Osteoblast (primary cell): ENCODE measurements at places on chromosomes 1 and 21.
A peak's percentile ranks its signal among the peaks of the same experiment; 100 is the strongest.

GRCh38 chr1:43653893-43654292 is 3.9 kb downstream of the KDM4A start:
- peak; percentile 26 for DNase-seq

DNA sequence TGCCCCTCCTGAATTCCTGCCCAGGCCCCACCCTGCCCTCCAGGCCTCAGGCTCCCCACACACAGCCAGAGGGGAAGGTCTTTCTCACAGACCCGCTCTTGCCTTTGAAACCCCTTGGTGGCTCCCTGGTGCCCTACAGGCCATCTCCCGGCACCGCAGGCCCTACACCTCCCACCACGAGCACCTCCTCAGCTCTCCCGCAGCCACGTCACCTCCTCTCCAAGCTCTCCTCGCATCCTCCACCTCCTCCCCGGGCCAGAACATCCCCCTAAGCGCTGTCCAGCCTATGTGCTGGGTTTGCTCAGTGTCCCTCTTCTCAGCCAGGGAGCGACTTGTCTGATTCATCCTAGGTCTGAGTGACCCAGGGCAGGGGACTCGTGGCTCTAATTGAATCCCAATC is 66.4 kb downstream of the DMRTB1 start:
- DNase-seq: no peak

DNA sequence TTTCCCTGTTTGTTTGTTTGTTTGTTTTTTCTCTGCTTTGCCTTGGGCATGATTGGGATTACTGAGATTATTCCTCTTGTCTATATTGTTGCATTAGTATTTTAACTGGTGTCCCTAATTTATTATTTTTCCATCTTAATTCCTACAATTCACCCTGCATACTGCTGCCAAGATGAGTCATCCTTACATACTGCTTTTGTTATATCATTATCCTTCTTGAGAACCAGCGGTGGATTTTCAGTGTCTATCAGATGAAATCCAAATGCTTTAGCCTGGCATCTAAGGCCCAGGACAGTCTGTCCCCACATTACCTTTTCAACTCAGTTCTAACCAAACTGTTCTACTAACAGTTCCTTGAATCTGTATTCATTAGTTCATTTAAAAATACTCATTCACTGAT is 101.7 kb downstream of the OLFML2B start:
- no peak for DNase-seq

- DNase-seq: no peak
These were observed 188.6 kb downstream of the ZP4 start for GRCh38 chr1:237702161-237702560.

DNA sequence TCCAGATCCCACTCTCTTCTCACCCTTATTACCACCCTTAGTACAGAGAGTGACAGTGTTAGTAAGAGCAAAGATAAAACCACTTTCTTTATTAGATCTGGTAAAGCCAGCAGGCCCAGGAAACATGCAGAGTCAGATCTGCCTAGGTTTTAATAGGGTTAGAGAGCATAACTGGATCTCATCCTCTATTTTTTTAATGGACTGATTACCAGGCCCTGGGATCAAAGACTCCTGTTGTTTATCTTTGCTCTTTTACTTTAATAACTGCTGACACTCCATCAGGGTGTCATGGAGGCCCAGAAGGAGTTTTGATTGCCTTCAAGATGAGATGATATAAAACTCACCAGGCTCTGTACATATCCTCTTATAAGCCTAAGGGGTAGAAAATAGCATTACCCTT is 45.3 kb upstream of the RGS5 start:
- DNase-seq: no peak

DNA sequence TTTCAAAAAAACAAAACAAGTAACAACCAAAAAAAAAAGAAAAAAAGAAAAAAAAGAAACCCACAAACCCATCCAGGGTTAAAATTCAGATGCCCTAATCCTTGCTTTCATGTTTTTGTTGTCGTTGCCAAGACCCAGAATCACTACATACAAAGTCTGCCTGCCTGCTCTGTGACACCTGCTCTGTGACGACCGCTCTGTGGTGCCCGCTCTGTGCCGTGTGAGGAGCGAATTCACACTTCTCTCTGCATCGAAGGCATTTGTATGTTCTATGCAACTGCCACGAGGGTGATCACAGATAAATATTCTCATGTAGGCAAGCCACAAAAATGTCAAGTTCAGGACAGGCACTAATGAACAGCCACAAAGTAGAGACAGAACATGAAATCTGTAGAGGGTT is 178.6 kb downstream of the SLC45A1 start:
- DNase-seq: no peak

DNA sequence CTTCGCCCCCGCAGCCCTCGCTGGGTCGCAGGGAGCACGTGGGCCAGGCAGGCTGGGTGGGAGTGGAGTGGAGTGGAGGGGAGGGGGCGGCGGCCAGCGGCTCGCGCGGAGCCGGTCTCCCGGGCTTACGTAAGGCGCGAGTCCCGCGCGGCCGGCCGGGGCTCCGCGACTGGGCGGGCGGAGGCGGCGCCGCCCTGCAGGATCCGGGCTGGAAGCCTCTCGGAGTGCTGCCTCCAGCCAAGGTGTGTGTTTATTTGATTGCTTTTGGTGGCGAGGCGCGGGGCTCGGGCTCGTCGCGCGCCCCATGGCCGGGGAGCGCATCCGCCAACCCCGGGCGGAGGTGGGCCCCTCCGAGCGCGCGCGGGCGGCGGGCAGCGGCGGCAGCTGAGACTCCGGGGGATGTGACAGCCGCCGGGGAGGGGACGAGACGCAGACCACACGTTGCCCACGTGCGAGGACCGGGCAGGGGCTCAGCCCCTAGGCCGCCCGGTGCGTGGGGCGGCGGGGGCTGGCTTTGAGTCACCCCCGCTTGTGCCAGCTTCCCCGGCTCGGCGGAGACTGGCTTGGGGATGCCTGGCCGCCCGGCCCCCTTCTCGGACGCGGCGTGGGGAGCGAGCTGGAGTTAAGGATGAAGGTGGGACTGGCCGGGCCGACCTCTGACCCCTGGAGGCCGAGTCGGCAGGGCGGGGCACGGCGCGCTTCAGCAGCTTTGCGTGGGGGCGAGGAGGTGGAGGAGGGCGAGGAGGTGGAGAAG is 402 bp upstream of the AK4 start:
- peak; percentile 92 for DNase-seq

DNA sequence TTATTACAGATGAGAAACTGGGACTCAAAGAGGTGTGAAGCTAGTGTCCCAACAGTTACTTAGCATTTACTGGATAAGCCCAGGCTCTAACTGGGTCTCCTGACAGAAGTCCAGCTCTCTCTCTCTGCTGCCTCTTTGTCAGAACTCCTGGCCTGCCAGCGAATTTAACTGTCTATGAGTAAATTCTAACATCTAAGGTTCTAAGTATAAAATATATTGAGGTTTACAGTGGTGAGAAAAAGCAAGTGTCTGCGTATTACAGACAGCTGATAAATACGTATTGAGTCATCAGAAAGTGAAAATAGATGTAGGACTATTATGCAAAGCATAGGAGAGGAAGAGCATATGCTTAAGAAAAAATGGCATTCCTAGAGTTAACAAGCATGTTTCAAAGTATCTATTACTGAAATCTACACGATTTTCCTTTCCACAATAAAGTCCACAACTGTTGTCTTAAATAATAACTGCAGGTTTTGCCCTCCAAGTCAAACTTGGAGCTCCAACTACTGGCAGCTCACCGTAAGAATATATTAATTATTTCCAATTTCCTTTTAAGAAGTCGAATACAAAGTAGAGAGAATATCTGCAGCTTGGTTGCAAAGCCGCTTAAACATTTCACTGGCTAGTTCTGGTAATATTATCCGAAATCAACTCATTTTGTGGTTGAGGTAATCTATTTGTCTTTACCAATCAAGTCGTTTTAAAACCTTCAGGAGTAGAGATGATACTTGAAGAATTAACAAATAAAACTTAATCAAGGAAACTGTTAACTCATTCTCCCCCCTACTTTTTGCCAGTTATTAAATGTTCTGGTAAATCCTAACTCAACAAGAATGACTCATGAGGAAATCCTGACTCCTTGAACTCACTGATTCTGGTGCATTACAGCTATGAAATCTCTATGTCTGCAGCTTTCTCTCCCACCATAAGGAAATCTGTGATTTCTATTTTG is 1.4 kb upstream of the RGS2 start:
- peak; percentile 62 for DNase-seq

- DNase-seq: no peak
These were observed 52.5 kb downstream of the MRPL37 start for GRCh38 chr1:54252371-54252936.

DNA sequence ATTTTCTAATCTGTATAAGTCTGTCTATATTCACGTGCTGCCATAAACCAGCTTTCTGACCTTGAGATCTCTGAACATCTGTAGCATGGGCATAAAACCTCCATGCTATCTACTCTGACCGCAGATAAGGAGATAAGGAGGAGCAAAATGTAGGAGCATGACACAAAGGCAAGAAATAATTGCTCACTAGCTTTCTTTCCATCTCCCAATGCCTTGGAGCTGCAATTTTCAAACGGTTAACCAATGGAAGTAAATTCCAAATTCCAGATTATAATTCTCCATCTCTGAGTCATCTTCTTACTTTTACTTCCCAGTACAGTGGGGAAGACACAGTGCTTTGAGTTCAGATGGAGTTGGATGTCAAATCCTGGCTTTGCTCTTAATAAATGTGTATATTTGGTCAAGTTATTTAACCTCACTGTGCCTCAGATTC is 41.6 kb downstream of the CD58 start:
- peak; percentile 86 for DNase-seq

DNA sequence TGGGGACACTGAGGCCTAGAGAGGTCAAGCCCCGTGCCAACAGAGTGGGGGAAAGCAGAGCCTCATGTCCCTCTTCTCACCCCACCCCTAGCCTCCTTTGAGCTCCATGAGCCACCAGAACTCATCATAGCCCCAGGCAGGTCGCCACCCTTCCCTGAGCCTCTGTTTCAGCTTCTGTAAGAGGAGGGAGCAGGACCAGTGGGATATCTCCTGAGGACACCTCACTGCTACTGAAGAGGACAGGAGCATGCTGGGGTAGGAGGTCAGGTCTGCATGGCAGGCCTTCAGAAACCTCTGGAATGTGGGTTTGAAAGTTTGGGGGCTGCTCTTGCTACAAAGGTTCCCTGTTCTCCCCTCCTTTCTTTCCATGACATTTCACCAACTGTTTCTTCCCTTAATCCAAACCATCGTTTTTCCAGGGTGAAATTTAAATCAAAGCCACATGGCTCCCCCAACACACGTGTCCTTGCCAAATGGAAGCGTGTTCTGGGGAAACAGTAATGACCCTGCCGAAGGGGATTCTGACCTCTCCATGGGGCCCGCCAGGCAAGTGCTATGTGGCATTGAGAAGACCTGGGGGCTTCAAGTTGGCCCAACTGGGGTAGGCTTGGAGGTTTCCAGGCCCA is 88.1 kb upstream of the RUNX3 start:
- no peak for DNase-seq

GRCh38 chr1:180217006-180217405 is 13.1 kb upstream of the LHX4 start:
- no peak for DNase-seq

DNA sequence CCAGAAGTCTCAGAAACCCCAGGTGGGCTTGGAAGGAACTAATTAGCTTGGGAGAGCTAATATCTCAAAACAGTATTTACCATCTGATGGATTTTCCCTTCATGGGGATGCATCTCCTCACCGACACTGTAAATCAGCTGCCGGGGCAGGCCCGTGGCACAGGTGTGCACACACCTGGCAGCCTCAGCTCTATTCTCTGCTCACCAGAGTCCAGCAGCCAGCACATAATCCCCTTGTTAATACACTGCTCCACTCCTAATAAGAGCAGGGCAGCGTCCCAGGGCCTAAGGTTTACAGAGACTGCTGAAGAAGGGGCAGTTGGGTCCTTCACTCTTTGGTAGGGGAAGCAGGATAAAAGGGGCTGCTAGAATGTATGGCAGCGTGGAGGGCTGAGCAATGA is 200.0 kb downstream of the TOMM20 start:
- DNase-seq: no peak
